ENCODE measurements at places on chromosomes 6 and 20.

GRCh38 chr20:1401451-1401907, 8.6 kb upstream of the FKBP1A start:
- H3K27me3 ChIP-seq = peaks cover 33% of the 10 kb centered on the region
- DNase-seq = no peak
- no peaks in the 10 kb centered on the region for H3K36me3 ChIP-seq
- H3K4me3 ChIP-seq = no peak overlapping the region
- H3K4me1 ChIP-seq = peaks cover 12% of the 10 kb centered on the region

GRCh38 chr20:34216382-34216742, 24.9 kb upstream of the ASIP start:
- H3K27ac ChIP-seq = no peak overlapping the region
- no peaks in the 10 kb centered on the region for H3K27me3 ChIP-seq
- H3K4me1 ChIP-seq = peaks cover 12% of the 10 kb centered on the region

DNA sequence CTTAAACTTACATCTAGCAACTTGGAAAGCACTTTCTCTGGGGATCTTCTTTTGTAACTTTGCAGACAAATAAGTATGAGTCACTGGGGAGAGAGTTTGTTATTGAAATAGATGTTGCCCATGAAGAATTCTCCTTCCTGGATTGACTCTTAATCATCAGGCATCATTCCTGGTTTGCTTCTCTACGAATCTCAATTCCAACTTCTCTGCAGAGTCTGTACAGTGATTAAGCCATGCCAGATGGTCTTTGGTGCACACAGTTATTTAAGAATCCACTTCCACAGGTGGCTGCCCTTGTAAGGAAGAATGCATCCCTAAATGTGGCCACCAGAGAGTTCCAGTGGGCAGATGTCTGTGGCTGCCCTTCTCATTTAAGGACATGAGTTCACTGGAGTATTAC, 25.7 kb downstream of the MYCT1 start:
- peaks cover 8% of the 10 kb centered on the region for H3K4me1 ChIP-seq
- no peak for DNase-seq
- no peak overlapping the region for H3K4me3 ChIP-seq
- no peaks in the 10 kb centered on the region for H3K36me3 ChIP-seq
- no peak overlapping the region for H3K27ac ChIP-seq

DNA sequence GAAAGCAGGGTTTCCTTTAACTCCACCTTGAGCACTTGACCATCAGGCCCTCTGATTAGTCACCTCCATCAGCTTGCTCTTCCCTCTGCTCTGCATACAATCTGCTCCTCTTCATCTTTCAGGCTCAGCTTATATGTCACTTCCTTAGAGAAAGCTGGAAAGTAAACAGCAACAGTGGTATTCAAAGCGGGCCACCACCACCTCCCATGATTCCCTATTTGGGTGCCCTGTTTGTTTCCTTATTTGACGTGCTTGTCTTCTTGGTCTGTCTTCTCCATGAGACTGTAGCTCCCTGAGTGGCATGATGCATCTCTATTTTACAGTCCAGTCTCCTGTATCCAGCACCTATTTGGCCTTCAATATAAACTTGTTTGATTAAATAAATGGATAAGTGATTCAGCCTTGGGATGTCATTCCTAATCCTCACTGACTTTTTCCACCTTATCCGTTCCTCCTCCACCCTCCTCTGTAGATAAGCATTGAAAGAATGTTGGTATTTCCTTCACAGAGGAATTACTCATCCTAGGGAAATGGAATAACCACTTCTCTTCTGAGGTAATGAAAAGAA, 102.8 kb upstream of the SGK1 start:
- H3K27ac ChIP-seq = peak overlapping the region; percentile 31
- H3K27me3 ChIP-seq = no peaks in the 10 kb centered on the region
- no peak overlapping the region for H3K4me3 ChIP-seq
- no peaks in the 10 kb centered on the region for H3K36me3 ChIP-seq
- peaks cover 15% of the 10 kb centered on the region for H3K4me1 ChIP-seq

DNA sequence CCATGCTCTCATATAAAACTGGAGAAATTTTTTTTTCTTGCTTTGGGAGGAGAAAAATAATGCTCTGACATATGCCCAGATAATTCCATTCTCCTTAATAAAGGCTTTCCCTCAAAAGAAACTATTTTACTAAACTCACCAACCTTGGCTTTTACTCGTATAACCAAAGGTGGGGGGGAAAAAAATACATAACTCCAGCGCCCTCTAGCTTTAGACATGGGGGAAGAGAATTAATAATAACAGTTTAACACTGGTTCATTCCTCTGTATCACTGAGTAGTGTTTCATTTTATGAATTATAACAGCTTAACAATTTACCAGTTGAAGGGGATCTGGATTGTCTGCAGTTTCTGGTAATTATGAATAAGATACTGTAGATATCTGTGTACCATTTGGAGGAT, 1226.1 kb downstream of the GRIK2 start:
- H3K4me3 ChIP-seq = no peak overlapping the region
- no peak for DNase-seq
- H3K27me3 ChIP-seq = no peaks in the 10 kb centered on the region
- H3K27ac ChIP-seq = no peak overlapping the region
